Activated T-cell treated with anti-CD3 and anti-CD28 coated beads, Interleukin-2, amount 50 U/mL, for 72 hours (primary cell): ENCODE measurements at places on chromosomes 7 and 10.

- DNase-seq, result no peak
Measured at GRCh38 chr10:16986406-16987205, 143.0 kb downstream of the CUBN start.

GRCh38 chr10:90288391-90288933, 569.4 kb downstream of the HTR7 start:
- no peak for DNase-seq

GRCh38 chr7:141462958-141463357, 88.3 kb upstream of the AGK start:
- DNase-seq, result no peak

- no peak for DNase-seq
Measured at GRCh38 chr10:14374745-14375445, 44.2 kb upstream of the FRMD4A start.

DNA sequence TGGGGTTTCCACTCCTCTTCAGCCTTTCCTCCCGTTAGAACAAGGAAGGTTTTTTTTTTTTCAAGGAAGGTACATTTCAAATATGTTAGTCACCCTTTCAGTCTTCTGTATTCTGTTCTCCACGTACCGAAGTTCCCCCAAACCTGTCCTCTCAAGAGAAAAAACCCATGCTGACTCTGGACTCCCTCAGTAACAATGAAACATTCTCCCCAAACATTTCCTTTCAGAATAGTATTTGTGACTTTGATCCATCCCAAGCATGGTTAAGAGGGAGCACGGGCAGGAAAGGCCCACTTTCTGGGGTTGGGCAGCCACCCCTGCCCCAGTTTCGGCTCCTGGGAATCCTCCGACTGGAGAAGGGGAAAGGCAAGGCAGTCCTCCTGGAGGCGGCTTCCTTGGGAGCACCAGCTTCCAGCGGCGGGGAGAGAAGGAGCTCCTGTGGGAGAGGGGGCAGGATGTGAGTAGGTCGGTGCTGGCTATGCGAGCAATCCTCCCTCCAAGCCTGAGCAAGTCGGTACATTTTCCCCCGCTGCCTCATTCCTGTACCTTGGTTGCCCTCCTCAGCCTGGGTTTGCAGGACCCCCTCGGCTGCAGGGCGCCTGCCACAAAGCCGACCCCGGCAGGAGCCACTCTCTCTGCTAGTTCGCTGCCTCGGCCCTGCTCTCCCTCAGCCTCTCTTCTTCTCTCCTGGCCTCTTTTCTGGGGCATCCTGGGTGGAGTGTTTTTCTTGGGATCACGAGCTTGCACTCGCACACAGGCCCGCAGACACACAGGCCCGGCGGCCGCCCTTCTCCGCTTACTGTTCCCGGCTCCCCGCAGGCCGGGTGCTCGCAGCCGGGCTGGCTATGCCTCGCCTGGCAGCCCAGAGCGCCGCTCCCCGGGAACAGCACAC, 2.1 kb upstream of the HOXA1 start:
- no peak for DNase-seq

DNA sequence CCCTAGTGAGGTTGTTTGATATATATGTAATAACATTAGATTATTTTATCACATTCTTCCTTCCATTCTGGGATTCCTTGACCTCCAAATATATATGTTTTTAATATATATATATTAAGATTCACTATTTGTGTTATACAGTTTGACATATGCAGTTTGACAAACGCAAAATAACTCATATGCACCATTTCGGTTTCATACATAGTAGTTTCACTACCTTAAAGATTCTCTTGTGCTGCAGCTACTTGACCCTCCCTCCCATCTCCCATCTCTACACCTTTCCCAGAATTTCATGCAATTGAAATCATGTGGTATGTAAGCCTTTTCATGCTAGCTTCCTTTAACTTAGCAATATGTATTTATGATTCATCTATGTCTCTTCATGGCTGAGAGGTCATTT, 1244.4 kb downstream of the SORCS3 start:
- no peak for DNase-seq

GRCh38 chr7:48090095-48090805, 1.2 kb downstream of the UPP1 start:
- DNase-seq, result no peak

- no peak for DNase-seq
Measured at GRCh38 chr7:80725181-80725611, 86.8 kb downstream of the CD36 start.

DNA sequence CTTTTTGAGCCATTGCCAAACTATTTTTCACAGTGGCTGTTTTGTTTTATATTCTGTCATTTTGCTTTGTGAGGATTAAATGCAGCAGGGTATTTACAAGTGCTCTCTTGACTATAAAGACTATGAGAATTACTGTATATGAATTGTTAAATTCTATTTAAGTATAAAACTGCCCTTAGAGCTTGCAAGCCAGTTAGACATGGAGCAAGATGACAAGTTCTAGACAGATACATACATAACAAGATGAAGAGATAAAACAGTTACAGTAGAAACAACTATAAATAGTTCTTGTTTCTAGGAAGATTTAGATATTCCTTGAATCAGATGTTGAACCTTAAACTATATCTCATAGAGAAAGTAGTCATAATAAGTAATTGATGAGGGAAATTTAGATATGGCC, 60.6 kb downstream of the DNAH11 start:
- DNase-seq, result no peak

DNA sequence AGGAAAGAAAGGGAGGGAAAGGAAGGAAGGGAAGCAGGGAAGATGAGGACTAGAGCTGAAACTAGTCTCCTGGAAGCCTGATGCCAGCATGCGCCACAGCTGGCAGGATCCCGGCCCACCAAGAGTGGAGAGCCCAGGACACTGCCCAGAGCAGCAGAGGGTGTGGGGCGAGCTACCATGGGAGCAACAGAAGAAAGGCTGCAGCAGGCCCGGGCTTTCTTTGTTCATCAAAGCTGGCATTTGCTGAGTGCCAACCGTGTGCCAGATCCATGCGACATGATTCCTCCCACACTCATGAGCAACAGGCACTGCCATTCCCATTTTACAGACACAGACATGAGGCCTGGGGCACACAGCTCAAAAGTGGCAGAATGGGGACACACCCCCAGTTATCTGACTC, 68.9 kb downstream of the FAM53B start:
- DNase-seq, result no peak

DNA sequence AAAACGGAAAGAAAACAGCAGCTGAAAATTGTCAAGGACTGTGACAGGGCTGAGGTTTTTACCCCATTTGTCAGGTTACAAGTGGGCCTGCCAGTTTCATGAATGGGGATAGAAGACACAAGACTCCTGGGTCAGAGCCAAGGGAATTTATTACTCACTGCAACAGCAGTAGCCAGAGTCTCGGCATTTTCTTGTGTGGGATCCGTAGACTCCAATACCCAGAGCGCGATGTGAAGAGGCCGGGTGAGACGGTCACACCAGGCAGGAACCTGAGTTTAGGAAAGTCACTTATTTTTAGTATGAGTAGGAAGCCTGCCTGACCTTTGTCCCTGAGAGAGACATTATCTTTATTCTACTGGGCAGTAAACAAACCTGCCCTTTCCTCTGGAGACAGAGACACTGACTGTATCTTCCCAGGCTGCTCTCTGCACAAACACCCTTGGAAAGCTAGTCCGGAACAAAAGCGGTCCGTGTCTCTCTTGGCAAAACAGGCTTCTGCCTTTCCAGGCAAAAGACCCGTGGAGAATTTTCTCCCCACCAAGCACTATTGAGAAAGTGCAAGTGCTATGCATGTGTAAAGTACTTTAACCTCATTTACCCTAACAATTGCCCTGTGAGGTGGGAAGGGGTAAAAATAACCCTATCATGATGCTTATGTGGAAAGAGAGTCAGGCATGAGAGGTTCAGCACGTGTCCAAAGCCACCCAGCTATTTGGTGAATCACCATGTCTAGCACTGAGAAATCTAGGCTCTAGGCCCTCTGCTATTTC, 58.4 kb downstream of the JCAD start:
- DNase-seq, result no peak

GRCh38 chr10:77377034-77377433, 260.6 kb downstream of the KCNMA1 start:
- DNase-seq, result no peak

DNA sequence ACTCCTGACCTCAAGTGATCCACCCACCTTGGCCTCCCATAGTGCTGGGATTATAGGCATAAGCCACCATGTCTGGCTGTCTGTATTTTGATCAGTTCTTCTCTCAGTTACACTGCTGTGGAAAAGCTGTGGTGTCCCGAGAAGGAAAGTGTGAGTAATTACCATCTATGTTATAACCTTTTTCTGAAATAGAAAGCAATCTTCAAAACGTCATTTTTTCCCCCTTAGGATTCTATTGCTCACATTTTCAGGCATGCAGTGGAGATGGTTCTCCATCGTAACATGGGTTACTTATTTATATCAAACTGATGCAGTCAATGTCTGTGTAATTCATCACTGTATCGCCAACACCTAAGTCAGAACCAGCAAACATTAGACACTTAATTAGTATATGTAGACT, 103.5 kb upstream of the FAM3C start:
- DNase-seq, result peak; percentile 29
